NCI-H526 (cell line): ENCODE measurements at places on chromosomes 2 and 18.

GRCh38 chr2:33497221-33497650 lies 20.8 kb downstream of the RASGRP3 start:
- DNase-seq: no peak

GRCh38 chr2:160696087-160696452 lies 202.5 kb upstream of the RBMS1 start:
- no peak for DNase-seq

DNA sequence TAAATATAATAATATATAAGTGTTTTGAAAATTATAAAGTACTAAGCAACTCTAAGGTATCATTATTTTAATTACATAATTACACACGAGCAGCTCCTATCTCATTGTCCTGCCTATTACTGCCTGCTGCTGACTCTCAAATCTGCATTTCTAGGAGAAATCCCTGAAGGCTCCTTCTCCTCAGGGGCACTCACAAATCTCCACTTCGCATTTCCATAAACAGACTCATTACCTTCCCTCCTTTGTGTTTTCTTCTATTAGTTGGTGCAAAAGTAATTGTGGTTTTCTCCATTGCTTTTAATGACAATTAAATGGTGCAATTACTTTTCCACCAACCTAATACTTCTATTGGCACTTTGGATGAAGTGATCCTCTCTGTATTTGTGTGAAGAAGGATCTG lies 135.0 kb upstream of the HNMT start:
- no peak for DNase-seq

DNA sequence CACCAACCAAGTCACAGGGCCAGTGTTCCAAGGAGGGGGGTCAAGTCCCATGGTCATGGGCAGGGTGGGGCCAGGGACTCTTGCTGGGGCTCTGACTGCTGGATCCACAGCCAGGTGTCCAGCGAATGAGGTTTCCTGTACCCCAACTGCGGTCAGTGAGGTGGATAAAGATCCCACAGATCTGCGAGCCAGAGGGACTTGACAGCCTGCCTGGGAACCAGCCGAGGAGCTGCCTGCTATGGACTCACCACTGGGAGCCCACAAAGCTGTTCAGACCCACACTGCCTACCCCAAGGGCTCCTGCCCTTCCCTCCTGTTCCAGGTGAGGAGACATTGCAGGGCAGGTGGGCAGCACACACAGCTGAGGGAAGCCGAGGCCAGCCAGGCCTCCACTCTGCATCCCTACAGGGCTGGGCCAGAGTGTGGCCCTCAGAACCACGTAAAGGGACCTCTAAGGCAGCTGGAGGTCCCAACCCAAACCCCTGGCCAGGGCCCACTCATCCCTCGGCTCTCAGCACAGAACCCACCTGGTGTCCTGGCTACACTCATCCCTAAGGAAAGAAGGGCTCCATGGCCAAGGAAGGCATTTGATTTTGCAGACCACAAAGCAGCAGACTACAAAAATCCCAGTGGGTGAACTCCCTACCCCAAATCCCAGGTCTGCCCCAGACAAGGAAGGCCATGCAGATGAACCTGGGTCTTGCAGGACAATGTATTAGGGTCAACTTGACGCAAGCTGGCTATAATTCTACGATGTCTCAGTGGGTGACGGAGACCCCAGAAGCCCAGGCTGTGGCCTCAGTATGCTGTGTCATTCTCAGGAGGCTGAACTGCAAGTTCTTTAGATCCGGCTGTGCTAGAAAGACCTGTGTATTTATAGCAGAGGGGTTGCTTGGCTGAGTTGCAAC lies 209.2 kb downstream of the MGAT5 start:
- DNase-seq: no peak

DNA sequence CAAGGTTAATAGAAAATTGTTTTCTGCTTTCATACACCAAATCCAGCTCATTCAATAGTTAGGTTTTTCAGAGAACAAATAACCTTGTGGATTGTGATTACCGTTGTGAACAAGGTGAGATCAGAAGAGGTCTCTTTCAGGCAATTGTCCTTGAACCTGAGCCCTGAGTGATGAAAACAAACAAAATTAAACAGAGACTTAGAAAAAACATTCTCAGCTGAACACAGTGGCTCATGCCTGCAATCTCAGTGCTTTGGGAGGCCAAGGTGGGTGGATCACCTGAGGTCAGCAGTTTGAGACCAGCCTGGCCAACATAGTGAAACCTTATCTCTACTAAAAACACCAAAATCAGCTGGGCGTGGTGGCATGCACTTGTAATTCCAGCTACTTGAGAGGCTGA lies 68.1 kb downstream of the HNMT start:
- DNase-seq: no peak

DNA sequence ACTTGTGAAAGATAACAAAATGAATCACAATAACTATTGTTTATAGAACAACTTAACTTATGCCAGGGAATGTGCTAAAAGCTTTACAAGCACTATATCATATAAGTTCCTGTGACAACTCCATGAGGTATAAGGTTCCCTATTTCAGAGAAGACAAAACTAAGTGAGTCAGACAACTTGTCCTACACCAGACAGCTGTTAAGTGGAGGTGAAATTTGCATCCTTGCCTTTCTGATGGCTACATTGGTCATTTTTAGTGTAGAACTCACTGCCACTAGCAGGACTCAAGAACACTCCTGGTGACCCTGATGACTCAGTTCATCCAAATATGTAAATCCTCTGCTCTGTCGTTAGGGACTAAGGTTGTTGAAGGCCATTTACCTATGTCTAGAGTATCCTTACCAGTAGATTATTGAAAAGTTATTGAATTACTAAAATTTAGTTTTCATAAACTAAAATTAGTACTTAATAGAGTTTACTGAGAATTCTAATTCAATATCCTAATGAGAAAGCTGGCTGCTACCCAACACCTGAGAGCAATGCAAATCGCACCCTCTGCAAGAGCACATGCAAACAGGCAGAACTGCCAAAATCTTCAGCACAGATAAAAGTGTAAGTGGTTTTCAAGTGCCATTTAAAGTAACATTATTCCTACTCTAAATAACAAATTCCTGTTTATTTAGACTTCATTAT lies 636.2 kb downstream of the NRXN1 start:
- DNase-seq: peak; percentile 41
